NCI-H774 (cell line): ENCODE measurements at places on chromosomes 3 and 15.

DNA sequence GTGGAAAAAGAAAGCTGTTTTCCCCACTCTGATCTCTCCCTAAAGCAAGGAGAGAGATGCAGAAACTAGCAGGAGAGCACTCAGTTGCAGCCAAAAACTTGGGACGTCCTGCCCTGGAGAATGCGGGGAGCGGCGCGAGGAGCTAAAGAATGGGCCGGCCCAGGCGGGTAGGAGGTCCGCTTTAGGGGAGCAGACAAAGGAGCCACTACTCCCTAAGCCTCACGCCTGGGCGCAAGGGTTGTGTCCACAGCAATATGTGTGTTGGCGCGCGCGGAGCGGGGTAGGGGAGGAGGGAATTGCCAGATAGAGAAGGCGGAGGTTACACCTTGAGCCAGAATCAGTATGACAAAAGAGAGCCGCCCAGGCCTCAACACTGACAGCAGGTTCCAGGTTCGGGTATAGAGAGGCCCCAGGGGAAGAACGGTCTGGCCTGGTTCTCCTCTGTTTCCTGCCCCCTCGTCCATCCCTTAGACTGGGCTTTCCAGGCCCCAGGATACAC lies 2.9 kb downstream of the WNT5A start:
- no peak for DNase-seq

- no peak for DNase-seq
Observed at GRCh38 chr3:124688581-124689454, 41.4 kb upstream of the UMPS start.

DNA sequence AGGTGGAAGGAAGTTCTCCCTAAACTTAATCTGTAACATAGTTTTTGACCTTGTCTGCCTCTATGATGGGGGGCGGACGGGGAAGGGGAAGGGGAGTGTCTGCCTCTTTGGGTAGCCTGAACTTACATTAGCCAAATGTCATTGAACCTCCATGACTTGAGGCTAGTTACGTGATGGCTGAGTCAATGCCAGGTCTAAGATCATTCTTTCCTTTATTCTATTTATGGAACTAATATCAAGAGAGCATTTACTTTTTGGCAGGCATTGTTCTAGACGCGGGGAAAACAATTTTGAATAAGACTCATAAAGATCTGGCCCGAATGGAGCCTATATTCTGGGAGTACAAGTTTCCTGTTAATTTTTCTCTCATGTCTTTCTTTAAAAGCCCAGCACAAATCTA lies 340.7 kb upstream of the C2CD4B start:
- DNase-seq, result no peak

GRCh38 chr15:66167854-66168253 lies 85.7 kb downstream of the MEGF11 start:
- no peak for DNase-seq

GRCh38 chr3:70803319-70803718 lies 490.9 kb upstream of the MDFIC2 start:
- no peak for DNase-seq

DNA sequence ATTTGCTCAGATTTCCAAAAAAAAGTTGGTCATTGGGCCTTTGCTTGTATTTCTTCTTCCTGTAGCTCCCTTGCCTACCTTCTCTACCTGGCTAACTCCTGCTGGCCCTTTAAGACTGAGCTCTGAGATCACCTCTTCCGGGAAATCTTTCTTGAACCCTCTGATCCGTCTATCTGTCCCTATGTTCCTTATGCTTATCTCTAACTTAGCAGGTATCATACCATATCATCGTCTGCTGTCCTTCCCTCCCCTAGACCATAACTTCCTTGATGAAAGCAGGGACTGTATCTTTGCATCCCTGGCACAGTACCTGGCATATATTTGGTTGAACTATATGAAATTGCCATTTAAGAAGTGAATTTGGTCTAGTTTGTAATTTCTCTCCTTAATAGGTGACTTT lies 42.3 kb downstream of the PDE8A start:
- DNase-seq, result no peak

DNA sequence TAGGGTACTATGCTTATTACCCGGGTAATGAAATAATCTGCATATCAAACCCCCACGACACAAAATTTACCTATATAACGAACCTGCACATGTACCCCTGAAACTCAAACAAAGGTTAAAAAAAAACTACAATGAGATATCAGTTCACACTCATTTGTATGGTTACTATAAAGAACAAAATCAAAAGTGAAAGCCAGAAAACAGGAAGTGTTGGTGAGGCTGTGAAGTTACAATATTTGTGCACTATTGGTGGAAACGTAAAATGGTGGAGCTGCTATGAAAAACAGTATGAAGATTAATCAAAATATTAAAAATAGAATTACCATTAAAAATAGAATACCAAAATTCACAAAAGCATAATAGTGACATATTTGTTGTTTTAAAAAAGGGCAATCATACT lies 128.9 kb downstream of the ZIC1 start:
- DNase-seq, result no peak

GRCh38 chr3:101193957-101194356 lies 126.4 kb downstream of the IMPG2 start:
- DNase-seq, result no peak

- DNase-seq, result no peak
Observed at GRCh38 chr15:59456114-59456513, 18.1 kb downstream of the FAM81A start.

DNA sequence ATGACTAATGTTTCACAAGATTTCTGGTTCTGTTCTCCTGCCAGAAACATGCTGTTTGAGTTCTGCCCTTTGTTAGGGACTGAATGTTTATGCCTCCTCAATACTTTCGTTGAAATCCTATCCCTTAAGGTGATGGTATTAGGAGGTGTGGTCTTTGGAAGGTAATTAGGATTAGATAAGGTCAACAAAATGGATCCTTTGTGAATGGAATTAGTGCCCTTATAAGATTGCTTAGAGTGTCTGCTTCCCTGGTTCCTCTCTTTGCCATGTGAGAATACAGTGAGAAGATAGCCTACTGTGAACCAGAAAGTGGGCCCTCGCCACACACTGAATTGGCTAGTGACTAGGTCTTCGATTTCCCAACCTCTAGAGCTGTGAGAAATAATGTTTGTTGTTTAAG lies 621.4 kb upstream of the ALCAM start:
- no peak for DNase-seq
